ENCODE measurements at places on chromosomes 11 and 22.

- no peak for DNase-seq
These were observed 58.7 kb downstream of the AHNAK start for GRCh38 chr11:62487738-62488551.

DNA sequence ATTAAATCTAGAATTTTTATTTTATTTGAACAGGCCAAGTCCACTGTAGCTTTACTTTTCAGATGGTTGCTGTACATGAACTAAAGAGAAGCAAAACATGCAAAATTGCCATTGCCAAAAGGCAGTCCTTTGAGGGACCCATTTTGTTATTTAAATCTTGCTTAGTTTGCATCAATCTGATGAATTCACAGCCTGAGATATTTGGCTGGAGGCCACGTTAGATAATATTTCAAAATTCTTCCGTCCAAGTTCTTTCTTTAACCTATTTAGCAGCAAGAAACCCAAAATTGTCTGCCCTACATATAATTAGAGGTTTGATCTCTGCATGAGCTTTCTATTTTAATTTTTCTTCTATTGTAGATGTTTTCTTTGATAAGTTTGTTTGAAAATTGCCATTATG is 1706.9 kb upstream of the RAG2 start:
- DNase-seq = no peak

DNA sequence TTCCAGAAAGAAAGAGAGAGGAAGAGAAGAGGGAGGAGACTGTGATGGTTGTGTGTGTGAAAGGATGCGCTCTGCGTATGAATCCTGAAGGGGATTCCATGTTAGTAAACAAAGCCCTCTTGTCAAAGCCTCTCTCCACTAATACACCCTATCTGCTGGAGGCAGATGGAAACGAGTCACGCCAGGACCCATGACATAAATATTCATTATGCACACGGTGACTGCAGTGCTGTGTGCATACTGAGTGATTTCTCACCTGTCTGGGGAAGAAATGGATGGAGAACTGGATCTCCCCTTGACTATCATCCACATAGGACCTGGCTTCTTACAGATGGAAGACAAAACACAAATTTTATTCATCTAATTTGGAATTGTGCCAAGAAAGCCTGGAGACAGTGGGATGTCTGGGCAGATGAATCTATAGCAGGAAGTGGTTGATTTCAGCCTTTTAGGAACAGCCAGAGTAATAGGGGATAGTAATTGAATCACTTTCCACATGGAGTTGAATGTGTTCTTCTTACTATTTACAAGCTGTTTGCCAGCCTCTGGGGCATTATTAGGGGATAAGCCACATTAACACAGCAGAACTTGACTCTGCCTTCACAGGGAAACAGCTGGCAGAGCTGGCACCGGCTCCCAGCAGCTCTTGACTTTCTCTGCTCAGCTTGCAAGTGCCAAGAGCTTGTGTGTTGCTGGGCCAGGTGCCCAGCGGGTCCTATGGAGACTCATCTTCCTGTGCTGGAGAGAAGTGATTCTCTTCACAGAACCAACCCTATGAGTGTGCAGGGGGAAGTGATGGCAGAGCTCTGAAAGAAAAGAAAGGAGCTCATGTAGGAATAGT is 9.0 kb downstream of the MTNR1B start:
- no peak for DNase-seq

DNA sequence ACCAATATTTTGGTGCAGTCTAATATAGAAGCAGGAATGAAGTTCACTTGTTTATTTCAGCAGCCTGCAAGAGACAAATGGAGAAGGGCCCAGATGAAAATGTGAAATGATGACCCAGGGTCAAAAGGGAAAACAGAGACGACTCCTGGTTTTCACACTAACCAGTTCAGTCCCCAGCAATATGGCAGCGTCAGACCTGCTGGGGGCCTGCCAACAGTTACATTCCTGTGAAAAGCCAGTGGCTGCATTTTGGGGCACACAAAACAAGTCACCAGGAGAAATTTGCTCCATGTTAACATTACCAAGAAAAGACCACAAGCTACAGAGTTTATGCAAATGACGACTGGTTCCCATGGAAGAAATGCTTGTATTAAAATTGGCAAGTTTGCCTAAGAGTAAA is 80.2 kb downstream of the CCDC34 start:
- no peak for DNase-seq

GRCh38 chr22:34099278-34099677 is 179.0 kb upstream of the LARGE1 start:
- DNase-seq = no peak

GRCh38 chr22:32817137-32817730 is 15.7 kb downstream of the TIMP3 start:
- no peak for DNase-seq

DNA sequence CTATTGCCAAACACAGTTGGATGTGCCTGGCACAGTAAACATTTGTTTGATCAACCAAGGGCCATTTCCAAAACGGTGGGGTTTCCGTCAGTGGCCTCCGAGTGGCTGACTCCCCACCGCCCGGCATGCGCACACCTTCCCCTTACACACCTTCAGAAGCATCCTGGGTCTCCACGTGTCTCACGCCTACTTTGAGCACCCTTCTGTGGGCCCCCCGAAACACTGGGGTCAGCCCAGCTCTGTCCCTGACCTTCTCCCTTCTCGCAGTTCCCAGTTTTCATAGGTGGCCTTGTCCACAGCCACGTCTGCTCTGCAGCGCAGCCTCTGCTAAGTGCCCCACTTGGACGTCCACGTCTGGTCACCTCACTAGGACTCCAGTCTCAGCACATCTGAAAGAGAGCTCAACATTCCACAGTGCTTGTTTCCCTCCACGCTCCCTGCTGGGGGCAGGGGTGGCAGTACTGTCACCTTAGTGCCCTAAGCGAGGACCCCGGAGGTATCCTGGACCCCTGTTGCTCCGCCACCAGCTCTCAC is 13.2 kb upstream of the SHANK2 start:
- no peak for DNase-seq

DNA sequence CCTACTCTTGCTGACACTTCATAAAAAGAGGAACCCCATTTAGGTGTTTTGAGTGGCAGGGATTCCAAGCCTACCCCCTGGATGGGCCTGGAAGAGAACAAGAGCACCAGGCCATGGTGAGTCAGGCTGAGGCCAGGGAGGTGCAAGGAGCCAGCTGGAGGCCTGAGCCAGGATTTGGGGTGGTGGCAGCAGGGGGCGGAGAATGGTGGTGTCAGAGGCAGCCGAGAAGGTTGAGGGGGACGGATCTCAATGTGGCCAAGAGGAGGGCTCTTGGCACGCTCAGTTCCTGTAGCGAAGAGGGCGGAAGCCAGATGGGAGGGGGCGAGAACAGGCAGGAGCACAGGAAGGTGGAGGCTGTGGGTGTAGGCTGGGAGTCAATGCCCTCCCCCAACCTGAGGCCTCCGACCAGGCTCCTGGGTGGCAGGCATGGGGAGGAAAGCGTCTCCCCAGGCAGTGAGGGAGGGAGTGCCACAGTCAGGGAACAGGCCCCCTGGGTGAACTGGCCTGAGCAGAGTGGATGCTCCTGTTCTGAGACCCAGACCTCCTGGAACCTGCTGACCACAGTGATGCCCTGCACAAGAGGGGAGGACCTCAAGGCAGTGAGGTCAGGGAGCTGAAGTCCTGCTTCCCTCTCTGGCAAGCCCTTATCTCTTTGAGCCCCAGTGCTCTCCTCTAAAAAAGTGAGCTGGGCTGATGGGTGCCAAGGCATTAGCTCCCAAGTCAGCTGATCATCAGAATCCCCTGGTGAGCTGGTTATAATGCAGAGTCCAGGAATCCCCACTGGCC is 13.9 kb downstream of the RTN4RL2 start:
- peak; percentile 61 for DNase-seq

DNA sequence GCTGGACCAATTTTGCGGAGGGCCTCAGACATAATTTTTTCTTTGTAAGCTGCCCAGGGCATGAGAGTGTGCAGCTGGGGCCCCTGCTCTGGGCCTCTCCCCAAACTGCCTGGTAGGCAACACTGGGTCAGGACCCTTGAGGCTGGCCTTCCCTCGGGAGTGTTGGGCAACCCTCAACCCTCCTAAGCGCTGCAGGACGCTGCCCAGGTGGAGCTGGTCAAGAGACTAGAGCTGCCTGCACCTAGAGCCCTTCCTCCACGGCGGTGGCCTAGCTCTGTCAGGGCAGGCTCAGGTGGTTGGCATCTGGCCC is 505 bp upstream of the TMEM132A start:
- no peak for DNase-seq

DNA sequence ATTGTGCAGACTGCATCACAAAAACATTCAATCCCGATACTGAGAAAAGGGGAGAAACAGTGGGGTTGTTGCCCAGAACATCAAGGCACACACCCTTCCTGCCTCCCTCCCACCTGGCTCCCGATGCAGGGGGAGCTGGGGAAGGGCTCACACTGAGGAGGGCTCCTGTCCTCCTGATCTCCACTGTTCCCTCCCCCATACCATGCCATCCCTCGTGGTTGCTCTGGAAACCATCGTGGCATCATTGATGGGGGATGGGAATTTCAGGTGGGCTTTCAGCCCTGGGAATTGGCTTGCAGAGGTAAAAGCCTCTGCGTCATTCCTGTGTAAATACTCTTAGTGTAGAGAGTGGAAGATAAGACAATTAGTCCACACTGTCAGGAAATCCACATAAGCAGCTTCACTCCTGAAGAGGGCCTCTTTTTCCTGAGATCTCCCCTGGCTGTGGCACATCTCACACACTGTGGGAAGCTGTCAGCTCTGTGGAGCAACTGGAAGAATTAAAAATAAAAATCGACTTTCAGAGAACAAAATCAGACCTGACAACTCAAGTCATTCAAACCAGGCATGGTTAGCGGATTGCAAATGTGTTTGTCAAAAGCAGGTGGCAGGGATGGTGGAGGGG is 176.0 kb downstream of the CHST1 start:
- no peak for DNase-seq

All from GM20000 (cell line).